Tibial nerve (tissue), 4 donors: ENCODE measurements at places on chromosomes 1 and 21.
A peak's percentile ranks its signal among the peaks of the same experiment; 100 is the strongest.

DNA sequence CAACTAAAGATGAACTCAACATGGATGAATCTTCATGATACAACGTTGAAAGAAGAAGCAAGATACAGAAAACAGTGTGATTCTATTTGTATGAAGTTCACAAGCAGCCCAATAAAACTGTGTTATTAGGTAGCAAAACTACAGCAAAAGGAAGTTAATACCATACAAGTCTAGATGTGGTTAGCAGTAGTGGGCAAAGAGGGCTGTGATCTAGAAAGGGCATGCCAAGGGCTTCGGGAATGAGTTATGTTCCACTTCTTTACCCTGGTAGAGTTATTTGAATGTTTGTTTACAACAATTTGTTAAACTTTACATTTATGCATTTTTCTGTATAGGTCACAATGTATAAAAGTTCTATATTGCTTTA, 9.2 kb downstream of the TNFRSF9 start:
- no peak for DNase-seq

DNA sequence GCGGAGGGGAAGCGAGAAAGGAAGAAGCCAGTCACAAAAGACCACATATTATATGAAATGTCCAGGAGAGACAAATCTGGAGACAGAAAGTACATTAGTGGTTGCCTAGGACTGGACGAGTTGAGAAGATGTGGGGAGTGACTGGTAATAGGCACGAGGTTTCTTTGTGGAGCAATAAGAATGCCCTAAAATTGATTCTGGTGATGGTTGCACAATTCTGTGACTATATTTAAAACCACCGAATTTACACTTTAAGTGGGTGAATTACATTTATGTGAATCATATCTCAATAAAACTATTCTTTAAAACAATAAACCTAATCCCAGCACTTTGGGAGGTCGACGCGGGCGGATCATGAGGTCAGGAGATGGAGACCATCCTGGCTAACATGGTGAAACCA, 63.1 kb downstream of the ZNF281 start:
- no peak for DNase-seq

GRCh38 chr1:82931006-82931405, 1067.9 kb downstream of the TTLL7 start:
- DNase-seq = no peak

GRCh38 chr1:115311474-115311989, 26.5 kb downstream of the NGF start:
- DNase-seq = no peak

- no peak for DNase-seq
These were observed 74.6 kb downstream of the RBM11 start for GRCh38 chr21:14290576-14290975.

DNA sequence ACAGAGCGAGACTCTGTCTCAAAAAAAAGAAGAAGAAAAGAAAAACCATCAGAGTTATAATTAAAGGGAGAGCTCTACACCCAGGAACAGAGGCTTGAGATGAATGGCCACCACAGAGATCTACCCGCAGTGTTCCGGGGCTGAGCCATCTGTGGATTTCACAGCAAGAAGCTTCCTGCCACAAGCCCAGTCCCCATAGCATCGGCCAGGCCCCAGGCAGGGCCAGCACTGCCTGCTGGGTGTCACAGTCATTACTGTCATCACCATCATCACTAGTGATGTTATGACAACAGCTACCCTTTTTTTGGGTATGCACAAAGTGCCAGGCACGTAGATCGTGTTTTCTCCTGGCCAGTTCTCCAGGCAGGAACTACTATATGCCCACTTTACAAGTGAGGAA, 111.6 kb upstream of the VAMP3 start:
- DNase-seq = no peak

DNA sequence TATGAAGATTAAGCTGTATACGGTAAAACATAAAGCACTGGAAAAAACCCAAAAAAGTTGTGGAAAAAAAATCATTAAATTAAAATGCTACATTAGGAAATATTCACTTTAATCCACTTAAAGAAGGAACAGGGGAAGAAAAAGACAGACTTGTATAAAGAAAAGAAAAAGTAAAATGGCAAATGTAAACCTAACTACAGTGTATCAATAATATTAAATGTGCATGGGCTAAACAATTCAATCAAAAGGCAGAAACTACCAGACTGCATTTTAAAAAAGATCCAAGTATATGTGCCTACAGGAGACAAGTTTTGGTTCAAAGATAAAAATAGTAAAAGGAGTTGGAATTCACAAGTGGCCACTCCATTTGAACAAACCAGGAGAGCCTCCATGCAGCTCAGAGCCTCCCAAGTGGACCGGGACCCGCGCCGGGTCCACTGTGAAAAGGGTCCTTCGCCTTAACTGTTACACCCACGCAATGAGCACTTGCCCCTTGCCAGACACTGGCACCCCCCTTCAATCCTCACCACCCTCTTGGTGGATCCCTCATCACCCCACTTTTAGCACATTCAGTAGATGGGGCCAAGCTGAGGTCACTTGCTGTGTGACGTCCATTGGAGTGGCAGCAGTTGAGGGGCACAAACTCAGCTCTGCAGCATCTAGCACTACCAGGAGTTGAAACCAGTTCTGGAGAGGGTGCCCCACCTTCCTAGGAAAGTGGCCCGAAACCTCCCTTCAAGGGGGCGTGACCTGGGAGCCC, 898 bp downstream of the C1orf174 start:
- no peak for DNase-seq

- DNase-seq = peak; percentile 13
These were observed 170.6 kb upstream of the ARHGEF16 start for GRCh38 chr1:3283849-3284248.

- DNase-seq = no peak
These were observed 25.8 kb upstream of the LRRC8C start for GRCh38 chr1:89607156-89607555.

GRCh38 chr1:7418442-7419080, 352.5 kb upstream of the VAMP3 start:
- no peak for DNase-seq

DNA sequence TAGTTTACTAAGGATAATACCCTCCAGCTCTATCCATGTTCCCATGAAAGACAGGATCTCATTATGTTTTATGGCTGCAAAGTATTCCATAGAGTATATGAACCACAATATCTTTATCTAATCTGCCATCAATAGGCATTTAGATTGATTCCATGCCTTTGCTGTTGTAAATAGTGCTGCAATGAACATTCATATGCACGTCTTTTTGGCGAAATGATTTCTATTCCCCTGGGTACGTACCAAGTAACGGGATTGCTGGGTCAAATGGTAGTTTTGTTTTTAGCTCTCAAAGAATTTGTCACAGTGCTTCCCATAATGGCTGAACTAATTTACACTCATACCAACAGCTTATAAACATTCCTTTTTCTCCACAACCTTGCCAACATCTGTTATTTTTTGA, 750.9 kb downstream of the BRINP3 start:
- DNase-seq = no peak

GRCh38 chr1:171769171-171769570, 12.3 kb upstream of the METTL13 start:
- no peak for DNase-seq

- no peak for DNase-seq
These were observed 53.2 kb upstream of the CFAP126 start for GRCh38 chr1:161420763-161421455.

DNA sequence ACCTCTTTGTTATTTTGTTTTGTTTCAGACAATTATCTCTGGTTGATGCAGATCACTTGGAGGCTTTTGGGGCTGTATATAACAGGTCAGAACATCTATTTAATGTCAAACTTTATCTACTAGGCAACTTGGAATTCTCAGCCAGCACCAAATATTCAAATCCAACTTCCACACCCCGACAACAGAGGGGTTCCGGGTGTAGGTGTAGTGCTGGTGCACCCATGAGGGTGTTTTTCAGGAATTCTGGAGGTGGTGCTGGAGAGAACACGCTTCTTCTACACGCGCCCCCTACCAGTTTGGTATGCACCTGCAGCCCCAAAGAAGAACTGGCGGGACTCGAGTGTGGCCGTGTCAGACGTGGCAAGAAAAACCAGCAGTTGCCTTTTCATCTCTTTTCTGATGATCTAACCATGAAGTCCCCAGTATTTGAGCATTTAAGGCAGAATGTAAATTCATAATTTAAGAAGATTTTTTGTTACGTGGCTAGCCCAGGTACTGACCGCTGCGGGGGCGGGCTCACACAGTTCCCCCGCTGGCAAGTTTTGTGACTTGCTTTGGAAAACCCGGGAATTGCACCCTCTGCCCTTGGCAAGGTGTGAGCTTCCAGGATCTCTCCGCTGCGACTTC, 462 bp upstream of the TLCD4 start:
- peak; percentile 36 for DNase-seq

DNA sequence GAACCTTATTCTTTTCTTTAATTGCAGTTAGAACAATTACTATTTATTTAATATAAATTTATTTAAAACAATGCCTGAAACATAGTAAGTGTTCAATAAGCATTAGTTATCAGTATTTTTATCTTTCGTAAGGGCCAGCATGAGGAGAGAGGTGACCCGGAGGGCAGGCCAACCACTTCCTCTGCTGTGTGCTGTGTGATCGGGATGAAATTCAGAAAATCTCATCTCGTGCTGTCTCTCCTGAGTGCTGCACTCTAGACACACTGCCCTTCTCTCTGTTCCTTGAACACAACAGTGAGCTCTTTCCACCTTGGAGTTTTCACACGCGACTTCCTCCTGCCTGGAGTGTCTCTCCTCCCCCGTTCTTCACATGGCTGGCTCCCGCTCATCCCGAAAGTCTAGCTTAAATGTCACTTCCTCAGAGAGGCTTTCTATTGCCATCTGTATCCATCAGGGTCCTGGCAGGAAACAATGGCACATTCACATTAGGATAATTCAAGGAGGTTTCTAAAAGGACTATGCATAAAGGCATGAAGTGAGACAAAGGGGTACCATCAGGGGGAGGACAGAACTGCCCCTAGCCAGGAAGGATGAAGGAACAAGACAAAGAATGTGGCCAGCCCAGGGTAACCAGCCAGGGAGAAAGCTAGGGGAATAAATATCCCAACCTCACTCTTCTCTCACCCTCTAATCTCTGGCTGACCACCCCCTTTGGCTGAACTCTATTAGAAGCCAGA, 142.6 kb upstream of the GJB5 start:
- no peak for DNase-seq

GRCh38 chr1:238772322-238772721, 614.0 kb upstream of the CHRM3 start:
- DNase-seq = no peak

DNA sequence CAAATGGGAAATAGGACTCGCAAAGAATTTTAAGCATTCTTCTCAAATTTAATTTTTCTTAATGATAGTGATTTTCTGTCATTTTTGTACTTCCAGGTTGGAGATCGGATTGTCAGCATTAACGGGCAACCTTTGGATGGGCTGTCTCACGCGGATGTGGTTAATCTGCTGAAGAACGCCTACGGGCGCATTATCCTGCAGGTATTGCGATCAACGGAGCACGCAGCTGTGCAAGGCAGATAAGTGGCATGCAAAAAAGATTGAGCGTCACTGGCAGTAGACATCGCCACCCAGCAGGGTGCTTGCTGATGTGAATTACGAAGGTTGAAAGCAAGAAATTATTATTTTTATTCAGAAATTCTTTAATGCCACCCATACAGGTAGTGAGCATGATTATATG, 65.9 kb upstream of the L1TD1 start:
- no peak for DNase-seq

DNA sequence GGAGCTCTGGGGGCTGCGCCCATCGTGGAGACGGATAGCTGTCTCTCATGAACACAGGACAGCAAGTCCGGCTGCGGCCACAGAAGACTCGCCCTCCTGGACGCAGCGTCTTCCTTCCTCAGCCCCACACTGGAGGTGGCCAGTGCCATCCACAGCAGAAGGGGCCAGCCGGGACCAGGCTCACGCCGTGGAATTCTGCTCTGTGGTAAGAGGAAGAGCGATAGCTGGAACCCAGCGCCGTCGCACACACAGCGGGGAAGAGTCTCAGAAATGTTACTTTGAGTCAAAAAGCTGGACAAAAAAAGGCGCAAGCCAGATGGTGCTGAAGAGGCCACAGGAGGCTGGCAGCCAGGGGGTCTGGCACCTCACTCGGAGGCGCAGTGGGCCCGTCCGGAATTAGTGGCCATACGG, 113.9 kb upstream of the COL6A1 start:
- no peak for DNase-seq

DNA sequence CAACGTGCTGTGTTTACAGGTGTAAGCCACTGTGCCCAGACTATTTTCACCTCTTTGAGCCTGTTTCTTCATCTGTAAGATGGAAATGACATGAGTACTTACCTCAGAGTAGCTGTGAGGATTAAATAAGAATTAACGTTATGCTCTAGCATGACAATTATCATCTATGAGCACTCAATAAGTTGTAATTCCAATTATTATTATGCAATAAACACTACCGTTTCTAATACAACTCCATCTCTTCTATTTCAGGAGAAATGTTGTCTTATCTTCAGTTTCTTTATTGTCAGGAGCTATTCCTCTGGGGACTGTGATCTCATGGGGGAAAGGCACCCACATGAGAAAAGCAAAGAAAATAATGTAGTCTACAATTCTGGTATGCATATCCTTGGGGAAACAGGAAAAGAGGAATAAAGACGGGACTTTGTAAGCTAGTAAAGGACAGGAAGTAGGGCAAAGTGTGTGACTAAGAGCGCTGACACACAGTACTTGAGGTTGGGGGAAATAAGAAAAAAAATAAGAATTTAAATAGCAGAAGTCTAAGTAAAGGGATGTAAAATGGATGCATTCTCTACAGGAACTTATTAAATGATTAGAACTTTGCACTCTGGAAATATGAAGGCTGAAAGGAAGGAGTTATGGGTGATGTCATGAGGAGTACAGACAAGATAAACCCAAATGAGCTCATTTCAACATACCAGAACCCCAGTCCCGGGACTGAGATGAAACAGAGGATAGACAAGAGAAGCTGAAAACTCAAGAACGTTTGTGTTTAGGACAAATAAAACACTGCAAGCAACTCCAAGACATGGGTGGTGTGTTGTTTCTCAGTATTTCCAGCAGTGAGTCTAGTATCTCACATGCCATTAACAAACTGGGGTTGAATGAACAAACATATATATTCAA, 9.8 kb downstream of the PHC2 start:
- DNase-seq = no peak

DNA sequence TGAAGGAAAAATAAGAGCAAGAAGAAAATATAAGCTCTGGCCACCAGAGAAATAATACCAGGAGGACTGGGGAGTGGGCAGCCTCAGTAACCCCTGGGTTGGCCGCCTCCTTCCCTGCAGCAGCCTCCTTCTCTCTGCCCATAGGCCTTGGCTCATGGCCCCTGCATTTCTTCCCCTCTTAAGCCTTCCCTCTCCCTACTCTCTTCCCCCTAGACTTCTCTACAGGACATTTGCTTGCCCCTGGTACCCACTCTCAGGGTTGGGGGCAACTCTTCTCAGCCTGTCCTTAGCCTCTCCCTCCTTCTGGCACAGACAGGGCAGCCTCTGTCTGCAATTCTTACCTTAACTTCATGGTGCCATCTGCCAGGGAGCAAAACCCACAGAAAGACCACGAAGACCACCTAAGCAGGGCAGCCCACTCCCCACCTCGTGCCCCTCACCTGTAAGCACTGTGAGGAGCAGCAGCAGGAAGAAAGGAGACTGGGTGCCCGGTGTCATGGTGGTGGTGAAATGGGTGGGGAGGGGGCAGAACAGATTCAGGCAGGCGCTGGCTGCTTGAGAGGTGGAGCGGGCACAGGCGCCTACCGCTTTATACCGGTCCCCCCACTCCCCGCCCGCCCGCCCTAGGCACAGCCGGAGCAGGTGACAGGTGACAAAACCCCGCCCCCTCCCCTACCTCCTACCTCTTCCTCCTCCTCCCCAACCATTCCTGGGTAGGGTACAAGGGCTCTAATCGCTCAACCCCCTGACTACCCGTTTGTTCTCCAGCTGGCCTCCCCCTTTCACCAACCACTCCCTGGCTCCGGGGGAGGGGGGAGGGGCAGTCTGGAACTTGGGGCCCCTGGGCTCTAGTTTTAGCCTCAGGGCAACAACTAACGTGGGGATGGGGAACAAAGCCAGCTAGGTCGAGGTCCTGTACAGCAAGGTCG, 15.1 kb downstream of the THBS3 start:
- no peak for DNase-seq
